ENCODE measurements at places on chromosomes 7 and 10.

GRCh38 chr10:43693602-43694001 is 44.9 kb upstream of the ZNF32 start:
- DNase-seq = no peak

DNA sequence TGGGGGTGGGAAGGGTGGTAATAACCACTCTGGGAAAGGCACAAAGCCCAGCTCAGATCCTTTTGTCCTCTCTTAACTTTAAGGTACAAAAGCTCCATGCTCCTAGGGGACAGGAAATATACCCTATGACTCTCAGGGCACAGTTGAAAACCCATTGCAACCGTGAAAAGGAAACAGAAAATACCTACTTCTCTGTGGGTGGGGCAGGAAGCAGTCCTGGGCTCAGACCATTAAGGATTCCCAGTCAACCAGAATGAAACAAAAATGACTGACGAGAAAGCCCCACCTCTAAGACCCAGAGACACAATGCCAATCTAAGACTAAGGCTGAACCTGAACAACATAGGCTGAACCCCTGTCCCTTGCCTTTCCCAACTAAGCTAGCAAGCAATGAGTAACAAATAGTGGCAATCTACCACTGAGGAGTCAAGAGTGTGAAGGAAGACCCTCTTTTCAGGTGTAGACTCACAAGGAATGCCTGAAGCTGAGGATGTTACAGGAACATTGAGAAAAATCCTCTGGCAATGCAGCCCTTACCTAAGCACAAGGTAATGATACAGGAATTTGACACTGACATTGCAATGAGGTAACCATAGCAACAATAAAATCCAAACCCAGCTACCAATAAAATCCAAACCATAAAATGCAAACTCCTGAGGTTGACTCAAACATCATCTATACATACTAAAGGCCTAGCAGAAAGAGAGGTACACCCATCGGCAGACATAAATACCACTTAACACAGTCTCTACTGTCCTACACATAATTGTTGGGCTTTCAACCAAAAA is 380.1 kb downstream of the HPSE2 start:
- no peak for DNase-seq

GRCh38 chr10:17626656-17627055 is 9.5 kb upstream of the HACD1 start:
- DNase-seq = no peak

DNA sequence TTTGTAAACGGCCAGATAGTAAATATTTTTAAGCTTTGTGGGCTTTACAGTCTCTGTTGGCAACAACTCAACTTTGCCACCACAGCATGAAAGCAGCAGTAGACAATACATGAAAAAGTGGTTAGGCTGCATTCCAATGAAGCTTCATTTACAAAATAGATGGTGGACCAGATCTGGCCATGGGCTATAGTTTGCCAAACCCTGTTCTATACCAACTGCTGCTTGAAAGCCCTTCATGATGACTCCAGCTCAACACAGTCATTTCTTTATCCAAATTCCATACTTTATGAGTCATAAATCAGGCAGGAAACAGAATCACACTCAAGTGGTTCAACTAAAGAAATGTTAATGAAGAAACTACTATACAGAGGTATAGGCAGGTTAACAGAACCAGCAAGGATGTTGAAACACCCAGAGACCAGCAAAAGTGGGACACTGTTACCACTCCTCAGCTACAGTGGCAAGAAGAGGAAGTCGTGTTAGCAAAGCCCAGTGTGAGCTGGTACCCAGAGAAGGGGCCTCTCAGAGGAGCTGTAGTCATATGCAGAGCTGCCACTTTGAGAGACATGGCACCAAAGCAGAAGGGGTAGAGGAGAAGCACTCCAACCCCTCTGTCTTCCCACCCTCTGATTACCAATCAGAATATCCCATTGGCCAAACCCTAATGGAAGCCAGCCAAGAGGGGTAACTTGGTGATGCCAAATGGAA is 72.5 kb downstream of the PRLHR start:
- DNase-seq = no peak

- no peak for DNase-seq
Observed at GRCh38 chr7:22931011-22931410, 82.9 kb downstream of the HYCC1 start.

- DNase-seq = no peak
Observed at GRCh38 chr7:94975336-94975735, 67.9 kb downstream of the PPP1R9A start.
